Germinal center (tissue), 1 donor: ENCODE measurements at places on chromosomes 6 and 20.

DNA sequence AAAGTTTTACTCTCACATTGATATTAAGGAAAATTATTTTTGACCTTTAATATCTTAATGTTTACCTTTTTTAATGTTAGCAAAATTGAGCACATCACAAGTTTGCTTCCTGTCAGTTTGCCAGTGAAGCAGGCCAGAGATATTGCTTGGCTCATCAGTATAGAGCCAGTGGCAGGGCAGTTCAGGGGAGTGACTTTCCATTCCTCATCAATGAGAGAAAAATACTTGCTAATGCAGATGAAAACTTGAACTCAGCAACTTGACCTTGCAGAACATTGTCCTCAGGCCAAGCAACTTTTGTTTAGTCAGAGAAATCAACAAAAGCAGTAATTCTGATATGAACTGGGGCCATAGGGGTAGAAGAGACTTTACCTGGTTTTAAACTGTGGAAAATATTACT lies 6.9 kb downstream of the TAB2 start:
- DNase-seq = no peak

GRCh38 chr6:97207383-97207782 lies 75.6 kb downstream of the MMS22L start:
- no peak for DNase-seq

GRCh38 chr6:12039540-12040459 lies 27.7 kb downstream of the HIVEP1 start:
- DNase-seq = no peak

DNA sequence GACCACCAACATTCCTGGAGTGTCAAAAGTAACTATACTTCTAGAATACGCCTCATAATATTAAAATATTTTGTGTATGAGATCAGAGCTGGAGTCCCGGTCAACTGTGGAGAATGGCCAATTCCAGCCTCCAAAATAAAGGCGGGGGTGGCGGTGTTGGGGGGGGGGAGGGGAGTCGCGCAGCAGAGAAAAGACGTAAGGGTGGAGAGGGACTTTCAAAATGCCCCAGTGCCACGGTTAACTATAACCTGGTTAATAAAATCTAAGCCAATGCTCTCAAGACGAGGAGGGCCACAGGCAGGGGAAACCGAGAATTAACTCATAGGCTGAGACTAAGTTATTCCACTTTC lies 1.3 kb downstream of the NUP153 start:
- peak; percentile 29 for DNase-seq

DNA sequence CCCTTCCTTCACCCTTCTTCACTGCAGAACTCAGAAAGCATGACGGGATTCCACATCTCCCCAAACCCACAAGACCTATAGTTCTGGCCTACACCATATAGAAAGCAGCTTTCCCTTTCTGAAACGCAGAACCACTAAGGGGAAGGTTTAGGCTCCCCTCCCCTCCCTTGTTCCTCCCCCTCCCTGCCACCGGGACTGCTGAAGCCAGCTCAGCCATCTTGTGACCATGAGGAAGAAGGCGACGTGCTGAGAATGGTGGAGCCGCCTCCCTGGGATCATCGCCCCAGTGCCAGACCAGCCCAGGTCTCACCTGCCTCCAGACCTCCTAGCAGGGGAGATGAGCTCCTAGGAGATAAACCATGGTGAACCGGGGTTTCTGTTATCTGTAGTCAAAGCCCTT lies 19.6 kb downstream of the SERPINB6 start:
- DNase-seq = no peak

GRCh38 chr20:24991897-24992486 lies 559 bp downstream of the APMAP start:
- no peak for DNase-seq

DNA sequence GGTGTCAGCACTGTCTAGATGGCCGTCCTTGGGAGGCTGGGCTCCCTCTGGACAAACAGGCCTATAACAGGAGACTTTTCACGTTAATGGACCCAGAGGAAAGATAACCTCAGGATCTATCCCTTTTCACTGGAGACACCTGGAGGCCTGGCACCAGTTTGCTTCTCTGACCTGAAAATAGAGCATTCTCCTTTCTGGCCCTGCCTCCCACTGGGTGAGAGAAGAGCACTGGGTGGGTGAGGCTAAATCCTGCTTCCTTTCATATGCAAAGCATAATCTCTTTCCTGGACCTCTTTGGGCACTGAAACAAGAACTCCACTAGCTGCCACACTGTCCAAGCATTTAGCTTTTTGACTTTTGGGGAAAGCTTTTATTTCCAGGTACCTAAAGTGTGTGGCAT lies 78.3 kb downstream of the FOXO3 start:
- DNase-seq = no peak

DNA sequence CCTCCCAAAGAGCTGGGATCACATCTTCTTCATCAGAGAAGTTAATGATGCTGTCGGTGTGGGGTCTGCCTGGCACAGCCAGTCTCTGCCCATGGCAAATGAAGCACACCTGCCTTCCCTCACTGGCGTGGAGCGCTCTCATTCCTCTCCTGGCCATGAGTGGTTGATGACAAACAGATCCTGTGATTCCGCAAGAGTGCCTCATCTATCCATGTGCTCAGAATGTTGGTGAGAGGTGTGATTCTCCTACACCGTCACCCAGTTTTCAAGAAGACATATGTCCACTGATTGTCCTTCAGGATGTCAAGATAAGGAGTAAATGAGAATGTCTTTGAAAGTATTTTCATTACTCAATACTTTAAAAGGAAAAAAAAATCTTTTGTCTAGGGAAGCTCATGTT lies 97.5 kb upstream of the GGTLC1 start:
- no peak for DNase-seq

DNA sequence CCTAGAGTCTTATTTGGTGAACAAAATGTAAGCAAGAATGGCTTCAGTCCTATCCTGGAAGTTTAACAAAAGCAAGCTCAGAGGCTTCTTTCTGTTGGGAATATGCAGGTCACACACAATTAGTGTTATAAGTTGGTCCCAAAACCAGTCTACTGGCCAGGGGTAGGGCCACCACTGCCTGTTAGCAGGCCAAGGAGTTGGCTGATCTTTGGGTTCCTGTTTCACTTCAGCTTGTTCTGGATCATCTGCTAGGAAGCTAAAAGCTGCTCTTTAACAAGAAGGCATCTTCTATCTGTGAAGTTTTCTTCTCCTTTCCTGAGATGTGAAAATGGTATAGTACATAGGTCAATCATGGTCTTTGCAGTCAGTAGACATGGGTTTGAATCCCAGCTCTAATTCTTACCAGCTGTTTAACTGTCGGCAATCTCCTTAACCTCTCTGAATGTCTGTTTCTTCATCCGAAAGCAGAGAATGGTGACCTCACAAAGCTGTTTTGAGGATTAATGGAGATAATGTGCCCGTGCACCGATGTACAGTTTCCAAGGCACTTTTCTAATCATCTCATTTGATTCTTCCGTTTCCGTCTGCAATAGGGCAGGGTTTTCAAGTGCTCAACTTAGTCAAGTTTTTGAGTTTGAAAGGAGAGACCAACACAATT lies 271.2 kb upstream of the TAB2 start:
- DNase-seq = no peak

DNA sequence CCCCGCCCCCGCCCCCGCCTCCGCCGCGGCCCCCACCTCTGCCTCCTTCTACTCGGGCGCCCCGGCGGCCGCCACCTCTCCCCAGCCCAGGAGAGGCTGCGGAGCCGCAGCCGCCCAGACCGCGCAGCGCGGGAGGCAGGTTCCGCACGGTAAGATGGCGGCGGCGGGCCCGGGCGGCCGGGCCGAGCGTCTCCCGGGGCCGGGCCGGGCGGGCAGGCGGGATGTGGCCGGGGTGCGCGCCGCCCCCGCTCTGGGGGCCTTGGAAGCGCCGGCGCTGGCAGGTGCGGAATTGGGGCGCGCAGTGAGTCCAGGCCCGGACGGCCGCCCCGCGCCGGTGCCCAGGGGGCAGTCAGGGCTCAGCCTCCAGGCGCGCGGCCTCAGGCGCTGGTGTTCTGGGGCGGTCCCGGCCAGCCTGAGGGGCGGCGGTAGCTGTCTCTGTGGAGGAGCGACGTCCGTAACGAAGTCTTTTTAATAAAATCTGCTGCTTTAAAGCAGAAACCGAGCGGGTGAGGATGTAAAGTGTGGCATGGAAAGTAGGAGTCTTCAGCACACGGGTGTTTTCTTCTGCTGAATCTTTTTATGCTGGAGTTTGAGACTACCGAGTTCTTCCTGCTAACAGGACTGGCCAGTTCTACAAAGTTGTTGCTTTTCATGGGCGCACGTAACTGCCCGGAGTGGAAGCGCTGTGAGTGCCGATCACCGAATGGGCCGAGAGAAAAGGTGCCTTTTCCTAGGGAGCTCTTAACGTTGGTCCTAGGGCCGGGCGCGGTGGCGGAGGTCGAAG lies at the start of gene GID8:
Gene GID8, plus strand, starts transcription at position 43 of the 784 bp plus-strand sequence. CDS start 3,356 bp downstream, outside the sequence.
- DNase-seq = no peak

GRCh38 chr20:62642051-62642665 lies at the start of gene SLCO4A1:
TSS of gene SLCO4A1 (plus strand) at chr20:62642503. CDS start at chr20:62656455, 13,952 bp downstream.
- DNase-seq = peak; percentile 90

DNA sequence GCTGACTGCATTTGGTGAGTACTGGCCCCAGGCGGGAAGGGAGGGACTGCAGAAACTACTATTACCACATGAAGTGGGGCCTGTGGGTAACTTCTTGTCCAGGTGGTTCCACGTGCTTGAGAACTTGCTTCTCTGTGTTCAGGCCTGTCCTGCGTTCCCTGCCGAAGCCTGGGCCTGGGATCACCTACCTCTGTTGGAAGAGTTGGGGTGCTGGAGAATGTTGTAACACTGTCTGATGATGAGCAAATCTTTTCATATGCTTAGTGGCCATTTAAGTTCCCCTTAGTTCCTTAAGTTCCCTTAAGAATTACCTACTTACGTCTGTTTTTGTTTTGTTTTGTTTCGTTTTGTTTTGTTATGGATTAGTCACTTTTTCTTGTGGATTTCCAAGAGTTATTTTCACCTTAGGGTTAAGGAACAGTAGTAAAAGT lies 154.4 kb downstream of the DTNBP1 start:
- DNase-seq = no peak

- DNase-seq = no peak
These were observed 257.2 kb upstream of the EPHA7 start for GRCh38 chr6:93676581-93676980.

DNA sequence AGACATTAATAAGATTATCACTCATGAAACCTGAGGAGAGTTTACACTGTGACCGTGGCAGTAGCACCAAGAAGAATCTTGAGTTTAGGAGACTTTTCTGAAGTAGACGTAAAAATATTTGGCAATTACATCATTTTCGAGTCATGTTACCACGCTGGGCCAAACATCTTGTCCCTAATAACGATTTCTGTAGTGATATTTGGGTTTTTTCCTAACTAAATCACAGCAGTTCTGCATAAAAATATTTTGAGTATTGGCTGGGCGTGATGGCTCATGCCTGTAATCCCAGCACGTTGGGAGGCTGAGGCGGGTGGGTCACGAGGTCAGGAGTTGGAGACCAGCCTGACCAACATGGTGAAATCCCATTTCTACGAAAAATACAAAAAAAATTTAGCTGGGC lies 262.4 kb downstream of the PHF3 start:
- DNase-seq = no peak

GRCh38 chr6:44432726-44433125 lies 45.2 kb downstream of the CDC5L start:
- DNase-seq = no peak

GRCh38 chr20:57458400-57459160 lies 66.4 kb downstream of the CTCFL start:
- no peak for DNase-seq

GRCh38 chr20:25750765-25751696 lies 54.4 kb upstream of the ZNF337 start:
- peak; percentile 67 for DNase-seq

- DNase-seq = no peak
These were observed 98.4 kb downstream of the PERP start for GRCh38 chr6:138008791-138009190.

DNA sequence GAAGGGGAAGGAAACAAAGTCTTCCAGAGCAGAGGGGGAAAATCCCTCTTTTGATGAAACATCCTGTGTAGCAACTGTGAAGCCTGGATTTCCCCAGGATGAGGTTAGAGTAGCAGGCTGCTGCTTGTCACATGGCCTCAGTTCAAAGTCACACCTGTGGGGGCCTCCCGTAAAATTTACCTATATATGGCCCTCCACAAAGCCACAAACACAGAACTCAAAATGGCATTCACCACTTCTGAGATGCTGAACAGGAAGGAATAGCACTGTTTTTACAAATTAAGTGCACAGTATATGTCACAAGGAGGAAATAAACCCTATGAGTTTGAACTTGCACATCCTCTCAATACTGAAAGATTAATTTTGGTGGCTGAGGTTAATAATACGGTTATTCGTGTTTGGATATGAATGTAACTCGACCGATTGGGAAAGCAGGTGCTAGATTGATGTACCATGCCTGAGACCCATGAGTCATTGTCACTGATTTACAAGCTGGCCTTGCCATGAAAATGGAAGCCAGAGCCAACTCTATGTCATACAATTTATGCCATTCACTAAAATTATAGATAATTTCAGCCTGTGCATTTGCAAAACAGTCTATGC lies 70.6 kb downstream of the SGK1 start:
- DNase-seq = peak; percentile 61

DNA sequence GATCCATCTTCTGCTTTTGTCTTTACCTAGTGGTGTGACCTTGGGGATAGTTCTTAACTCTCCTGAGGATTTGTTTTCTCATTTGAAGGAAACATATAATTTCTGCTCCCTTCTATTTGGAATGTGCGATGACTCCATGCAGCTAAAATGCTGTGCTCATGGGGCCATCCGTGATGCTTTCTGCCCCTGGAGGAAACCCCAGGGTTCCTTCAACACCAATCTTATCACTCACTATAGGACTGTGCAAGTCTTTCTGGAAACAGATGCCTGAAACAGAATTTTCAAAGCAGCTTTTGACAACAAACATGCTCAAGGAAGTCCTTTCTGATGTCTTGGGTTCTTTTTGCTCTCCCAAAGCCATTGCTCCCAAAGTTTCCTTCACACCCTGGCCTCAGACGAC lies 128.8 kb upstream of the GGTLC1 start:
- no peak for DNase-seq

- DNase-seq = peak; percentile 66
These were observed 7.4 kb downstream of the SLC52A3 start for GRCh38 chr20:760751-761417.

DNA sequence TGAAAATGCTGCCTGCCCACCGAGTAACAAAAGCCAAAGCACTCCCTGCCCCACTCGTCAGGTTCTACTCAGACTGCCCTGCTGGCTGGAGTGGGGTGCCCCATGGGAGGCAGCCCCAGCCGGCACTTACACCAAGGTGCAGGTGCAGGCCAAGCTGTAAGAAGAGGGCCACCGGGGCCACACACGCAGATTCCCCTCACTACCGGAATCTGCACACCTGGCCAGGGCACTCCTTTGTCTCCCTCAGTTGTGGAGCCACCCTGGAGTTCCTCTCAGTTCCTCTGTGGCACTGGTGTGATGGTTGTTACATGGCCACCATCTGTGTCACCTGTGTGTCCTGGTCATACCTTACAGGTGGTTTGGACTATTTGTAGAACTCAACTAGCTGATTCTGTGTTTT lies 112.4 kb downstream of the FOXO3 start:
- DNase-seq = no peak
